NCI-H460 (cell line): ENCODE measurements at places on chromosomes 1 and 21.

- peak; percentile 38 for DNase-seq
These were observed at the start of gene SORT1 for GRCh38 chr1:109397581-109398342. Gene SORT1, minus strand, starts transcription at chr1:109397918. Its CDS starts 26 bp downstream, at chr1:109397892.

DNA sequence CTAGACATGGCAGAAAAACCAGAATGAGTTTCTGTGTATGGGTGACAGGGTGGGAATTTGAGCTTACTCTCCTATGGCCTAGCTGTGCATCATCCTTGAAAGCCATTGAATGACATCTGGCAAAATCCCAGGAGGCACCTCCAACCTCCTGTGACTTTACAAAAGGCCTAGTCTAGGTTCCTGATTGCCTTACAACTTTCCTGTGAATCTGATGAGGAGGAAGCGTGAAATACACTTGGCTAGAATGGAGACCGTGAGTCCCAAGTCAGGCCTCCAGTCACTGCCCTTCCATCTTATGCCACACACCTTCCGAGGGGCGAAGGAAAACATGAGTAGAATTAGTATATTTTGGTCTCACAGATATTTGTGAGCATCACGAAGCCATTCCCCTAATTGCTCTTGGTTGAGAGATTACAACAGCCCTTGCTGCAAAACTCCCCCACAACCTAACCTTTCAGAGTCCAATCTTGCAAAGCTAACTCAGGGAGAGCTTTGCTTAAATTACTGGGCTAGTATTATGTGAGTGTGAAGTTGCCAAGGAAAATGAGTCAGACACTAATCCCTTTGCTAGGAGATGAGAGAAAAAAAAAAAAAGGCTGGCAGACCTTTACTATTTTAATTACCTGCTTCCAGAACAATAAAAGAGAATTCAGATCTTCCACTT, 36.3 kb upstream of the PAXBP1 start:
- no peak for DNase-seq

DNA sequence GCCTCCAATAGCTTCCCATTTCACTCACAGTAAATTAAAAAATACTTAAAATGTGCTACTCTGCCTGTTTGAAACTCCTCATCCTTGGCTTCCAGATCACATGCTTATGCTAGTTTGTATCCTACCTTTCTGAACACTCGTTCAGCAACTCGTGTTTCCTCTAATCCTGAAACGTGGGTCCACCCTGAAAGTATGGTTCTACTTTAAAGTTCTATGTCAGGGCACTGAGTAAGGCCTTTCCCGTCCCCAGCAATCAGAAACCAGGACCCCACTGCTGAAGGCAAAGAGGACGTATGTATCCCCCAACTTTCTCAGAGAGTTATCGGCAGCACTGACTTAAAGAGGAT, 419 bp upstream of the TSEN15 start:
- no peak for DNase-seq

DNA sequence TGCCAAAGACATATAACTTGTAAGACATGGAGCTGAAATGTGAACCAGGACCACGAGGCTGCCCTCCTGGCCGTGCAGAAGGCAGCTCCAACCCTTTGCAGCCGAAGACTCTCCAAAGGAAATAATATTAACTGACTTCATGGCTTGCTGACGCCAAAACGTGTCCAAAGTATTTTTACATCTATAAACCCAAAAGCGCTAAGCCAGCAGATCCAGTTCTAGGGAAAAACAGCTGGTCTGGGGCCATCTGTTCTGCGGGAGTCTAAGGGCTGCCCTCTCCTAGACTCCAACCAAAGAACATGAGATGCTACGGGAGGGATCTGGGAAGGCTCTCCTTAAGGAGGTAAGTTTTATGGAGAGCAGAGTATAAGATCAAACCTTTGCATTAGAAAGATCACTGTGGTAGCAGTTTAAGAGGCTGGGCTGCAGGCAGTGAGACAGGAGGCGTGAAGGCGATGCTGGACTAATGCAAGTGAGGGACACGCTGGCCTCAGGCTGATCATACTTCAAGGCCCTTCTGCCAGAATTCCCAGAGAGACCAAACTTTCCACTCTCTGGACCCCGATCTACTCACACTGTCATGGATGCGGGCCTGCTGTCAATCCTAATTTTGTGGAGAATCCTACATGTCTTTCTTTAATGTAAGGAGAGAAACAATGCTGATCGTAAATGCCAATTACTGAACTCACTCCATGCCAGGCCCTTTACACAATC, 1.2 kb downstream of the TMEM53 start:
- no peak for DNase-seq

DNA sequence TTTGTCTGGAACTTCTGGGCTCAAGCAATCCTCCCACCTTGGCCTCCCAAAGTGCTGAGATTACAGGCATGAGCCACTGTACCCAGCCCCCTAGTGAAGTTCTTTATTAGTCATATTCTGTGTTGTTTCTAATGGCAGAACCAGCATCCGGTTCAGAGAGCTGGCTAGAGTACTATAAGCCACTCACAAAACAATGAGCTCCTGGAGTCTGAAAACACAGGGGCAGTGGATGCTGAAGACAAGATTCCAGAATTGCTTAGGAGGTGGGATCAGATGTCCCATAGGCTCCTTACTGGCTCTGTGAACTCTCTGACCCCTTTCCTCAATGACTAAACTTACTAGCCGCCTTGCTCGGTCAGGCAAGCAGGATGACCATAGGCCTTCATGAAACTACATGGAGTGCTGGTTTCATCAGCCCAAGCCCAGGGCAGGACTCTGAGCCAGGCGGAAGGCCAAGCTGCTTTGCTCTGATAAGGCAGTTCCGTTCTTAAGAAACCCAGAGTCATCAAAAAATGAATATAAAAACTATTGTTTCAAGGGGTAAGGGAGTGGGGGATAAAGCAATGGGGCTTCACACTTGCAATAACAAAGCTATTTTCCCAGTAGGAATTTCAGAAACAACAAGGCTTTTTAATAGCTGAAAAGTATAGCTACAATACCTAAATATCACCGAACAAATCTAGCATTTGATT, 8.1 kb downstream of the MTHFR start:
- DNase-seq = no peak

DNA sequence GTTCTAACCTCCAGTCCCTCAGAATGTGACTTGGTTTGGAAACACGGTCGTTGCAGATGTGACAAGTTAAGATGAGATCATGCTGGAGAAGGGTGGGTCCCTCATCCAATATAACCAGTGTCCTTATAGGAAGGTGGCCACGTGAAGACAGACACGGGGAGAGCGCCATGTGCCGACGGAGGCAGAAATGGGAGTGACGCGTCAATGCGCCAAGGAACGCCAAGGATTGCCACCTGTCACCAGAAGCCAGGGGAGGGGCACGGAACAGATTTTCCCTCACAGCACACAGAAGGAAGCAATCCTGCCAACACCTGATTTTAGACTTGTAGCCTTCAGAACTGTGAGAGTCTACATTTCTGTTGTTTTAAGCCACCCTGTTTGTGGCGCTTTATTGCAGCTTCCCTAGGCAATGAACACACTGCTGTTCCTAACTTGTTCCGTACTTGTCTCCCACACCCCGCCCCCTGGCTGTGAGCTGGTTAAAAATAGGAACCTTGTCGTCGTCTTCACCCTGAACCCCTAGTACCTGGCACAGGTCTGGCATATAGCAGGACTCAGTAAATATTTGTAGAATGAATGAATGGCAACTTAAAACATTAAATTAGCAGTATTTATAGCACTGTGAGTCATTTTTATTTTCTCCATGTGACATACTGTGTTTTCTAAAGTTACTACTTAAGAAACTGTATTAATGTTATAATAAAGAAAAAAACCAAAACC, 14.2 kb downstream of the RIMS3 start:
- DNase-seq = no peak

DNA sequence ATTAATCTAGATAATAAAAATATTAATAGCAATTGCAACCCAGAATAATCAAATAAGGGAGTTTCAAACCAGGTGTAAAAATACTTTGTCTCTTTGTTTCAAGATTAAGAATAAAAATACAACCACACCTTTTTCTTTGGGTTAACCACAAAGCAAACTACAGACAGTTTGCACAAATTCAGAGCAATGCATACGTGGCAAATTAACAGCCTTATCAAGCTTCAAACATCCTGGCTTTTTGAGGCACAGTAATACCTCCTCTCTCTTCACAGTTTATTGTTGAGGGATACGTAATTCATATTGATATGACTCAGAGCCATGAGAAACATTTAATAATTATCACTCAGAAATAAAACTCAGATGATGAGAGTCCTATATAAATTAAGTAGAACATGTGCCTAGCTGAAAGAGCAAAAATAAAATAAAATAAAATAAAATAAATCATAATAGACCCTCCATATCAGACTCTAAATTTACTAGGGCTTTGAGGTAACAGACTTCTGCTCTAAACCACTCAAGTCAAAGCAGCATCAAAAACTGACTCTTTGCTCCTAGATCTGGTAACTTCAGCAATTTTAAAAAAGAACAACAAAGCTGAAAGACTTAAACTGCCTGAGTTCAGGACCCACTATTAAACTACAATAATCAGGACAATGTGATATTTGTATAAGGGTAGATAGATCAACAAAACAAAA, 11.4 kb downstream of the EDEM3 start:
- peak; percentile 45 for DNase-seq

GRCh38 chr1:86084998-86085397, 71.6 kb downstream of the COL24A1 start:
- DNase-seq = no peak
